Activated CD4-positive, alpha-beta memory T cell treated with anti-CD3 and anti-CD28 coated beads for 36 hours (primary cell): ENCODE measurements at places on chromosomes 5 and 9.
A peak's percentile ranks its signal among the peaks of the same experiment; 100 is the strongest.

DNA sequence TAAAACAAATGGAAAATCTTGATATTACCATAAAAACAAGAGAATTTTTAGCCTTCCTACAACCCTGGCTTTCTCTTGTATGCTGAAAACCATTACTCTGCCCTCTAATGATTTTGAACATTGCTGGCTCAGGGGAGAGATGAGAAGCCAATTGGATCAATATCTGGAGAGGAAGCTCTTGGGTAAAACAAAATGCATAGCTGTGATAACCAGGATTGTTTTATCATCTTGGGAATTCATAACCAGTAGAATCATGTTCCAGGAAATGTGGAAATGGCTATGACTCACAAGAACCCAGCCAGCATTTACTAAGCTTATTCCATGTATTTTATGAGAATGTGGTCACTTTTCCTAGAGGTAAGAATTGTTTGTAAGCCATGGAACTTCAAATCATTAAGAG, 51.1 kb upstream of the CTNND2 start:
- DNase-seq: no peak

- DNase-seq: no peak
These were observed 26.2 kb upstream of the ARSB start for GRCh38 chr5:79011219-79011836.

- peak; percentile 48 for DNase-seq
These were observed 13.0 kb downstream of the SUSD3 start for GRCh38 chr9:93071464-93071863.

DNA sequence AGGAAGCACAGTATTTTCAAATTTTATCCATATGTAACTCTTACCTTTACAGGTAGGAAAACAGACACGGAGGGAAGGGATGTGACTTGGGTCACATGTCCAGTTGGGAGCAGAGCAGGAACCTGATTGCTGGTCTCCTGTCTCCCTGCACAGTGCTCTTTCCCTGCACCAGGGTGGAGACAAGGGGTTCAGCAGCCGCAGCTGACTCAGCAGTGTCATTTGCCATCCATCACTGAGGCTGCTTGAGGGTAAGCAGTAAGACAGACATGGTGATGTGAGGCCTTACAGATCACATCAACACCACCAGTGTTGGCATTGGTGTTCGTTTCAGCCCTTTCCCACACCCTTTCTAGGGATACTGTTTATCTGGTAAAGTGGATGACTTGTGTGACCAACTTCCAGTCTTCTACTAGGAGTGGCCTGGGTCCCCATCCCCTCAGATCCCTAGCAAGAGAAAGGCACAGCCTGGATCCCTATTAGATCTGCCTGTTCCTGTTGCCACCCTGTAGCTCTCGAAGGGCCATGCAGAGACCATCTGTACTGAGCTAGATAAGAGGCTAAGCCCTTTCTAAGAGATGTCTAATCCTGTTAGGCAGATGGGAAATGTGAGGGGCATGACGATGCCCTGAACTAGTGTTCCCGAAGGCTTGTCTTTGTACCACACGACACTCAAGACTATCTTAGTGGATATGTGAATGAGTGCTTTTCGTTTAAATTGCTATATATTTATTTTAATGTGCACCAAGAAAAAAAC, 29.1 kb downstream of the FRMPD1 start:
- no peak for DNase-seq

DNA sequence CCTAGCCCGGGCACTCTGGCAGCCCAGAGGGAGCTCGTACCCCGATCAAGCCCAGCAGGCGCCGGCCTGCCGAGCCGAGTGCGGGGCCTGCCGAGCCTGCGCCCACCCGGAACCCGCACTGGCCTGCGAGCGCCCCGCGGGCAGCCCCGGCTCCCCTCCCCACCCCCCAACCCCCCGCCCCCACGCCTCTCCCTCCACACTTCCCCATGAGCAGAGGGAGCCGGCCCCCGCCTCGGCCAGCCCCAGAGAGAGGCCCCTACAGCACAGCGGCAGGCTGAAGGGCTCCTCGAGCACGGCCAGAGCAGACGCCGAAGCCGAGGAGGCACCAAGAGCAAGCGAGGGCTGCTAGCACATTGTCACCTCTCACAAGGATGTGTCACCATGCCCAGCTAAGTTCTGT, 36.2 kb upstream of the CCDC180 start:
- DNase-seq: no peak

DNA sequence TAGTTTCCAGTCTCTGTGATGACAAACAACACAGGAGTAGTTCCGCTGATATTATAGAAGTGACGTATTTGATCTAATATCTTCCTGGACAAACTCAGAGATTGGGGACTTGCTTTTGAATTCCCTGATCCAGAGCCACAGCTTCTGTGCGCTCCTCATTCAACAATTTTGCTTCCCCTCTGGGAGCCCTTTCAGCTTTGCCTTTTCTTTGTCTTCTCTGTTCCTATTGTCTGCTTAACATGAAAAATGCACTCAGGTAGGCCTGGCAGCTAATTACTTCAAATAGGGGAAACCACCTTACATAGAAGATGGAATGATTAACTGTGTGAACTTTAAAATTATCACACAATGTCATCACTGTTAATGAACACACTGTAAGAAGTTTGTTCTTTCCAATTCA, 192.9 kb downstream of the EPB41L4A start:
- DNase-seq: no peak

DNA sequence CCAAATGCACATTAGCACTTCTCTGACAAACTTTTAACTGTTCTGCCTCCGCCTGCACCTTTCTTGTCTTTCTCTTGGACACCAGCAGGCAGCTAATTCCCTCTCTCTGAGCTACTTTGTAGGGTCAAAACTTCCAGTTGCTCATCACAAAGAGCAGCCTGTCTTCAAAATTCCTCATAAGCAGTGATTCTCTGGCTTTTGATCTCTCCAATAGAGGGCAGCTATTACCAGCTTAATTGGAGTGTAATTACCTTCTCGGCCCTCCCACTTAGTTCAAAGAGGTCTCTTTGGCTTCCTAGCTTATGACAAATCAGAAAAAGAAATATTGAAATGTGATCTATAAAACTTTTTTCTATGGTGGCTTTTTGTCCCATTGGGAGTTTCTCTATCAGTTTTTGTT, 43.6 kb upstream of the RAD23B start:
- no peak for DNase-seq

DNA sequence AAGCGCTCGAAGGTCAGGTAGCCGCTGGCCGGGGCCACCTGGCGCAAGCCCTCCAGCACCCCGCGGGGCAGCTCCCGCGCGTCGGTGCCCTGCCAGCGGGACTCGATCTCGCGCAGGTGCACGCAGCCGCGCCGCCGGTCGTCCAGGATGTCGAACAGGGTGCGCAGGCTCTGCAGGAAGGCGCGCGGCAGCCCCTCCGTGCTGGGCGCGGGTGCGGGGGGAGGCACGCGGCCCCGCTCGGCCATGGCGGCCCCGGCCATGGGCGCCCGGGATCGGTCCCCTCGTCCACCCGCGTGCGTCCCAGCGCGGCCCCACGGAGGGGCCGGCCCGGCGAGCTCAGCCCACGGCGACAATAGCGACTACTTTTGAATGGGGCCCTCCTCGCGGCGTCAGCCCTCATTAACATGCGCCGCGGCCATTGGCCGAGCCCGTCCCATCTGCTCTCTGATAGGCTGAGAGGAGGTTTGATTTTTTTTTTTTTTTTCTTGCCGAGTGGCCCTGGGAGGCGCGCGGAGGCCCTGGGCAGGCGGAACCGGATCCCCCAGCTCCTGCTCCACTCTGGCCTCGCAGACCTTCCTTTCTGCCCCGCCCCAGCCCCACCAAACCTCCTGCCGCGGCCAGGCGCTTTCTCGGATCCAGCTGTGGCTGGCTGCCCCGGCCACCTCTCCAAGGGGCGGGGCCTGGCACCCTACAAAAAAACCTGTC, at the start of gene SAPCD2:
Gene SAPCD2 (minus strand): TSS at position 357 of the 705 bp plus-strand sequence. CDS start 97 bp downstream, at position 260.
- peak; percentile 90 for DNase-seq

- no peak for DNase-seq
These were observed 24.7 kb downstream of the SLC36A3 start for GRCh38 chr5:151278845-151279244.

DNA sequence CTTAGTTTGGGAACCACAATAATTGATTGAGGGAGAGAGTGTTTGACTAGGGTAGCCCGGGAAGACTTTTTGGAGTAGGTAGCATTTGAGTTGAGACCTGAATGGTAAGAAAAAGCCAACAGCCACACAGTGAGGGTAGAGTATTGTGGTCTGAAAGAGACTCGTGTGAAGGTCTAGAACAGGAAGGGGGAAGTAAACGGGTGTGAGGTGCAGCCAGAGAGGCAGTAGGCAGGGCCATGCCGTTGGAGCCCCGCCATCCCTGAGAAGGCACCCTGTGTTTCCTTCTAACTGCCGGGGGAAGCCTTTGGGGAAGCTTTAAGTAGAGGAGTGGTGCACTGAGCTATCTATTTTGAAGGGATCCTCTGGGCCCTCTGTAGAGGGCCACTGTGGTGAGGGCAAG, 3.5 kb upstream of the F2RL2 start:
- DNase-seq: no peak

DNA sequence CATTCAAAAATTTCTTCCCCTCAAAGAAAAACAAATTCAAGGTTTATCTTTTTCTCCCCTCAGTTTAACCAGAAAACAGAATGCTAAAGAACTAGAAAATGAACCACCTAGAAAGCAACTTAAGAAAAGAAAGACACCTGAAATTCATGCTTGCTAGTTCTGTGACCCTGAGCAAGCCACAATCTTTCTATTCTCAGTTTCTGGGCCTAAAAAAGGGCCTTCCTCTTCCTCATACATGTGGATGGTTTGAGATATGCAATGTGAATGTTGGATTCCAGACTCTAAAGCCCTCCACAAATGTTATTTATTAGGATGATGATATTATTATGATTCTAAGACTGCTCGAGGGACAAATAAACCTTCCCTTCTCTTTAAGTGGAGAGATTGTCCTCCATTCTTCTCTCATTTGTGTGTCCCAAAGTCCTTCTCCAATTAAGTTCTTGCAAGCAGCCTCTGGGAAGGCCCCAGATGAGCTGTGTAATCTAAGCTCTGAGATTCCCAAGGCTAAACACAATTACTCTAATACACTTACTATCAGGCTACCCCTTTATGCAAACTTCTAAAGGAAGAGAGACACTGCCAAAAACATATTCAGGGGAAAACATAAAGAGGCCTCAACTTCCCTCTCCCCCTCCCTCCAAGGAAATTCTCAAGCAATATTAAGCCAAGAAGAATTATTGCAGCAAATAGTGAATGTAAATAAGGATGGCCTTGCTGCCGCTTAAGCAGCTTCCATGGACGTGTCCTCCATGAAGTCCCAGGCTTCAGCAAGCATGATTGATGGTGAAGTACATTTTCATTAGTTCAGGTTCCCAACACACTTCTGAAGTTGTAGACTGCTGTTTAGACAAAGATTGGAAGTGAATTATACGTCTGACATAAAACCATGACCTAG, 80.2 kb downstream of the PRKACG start:
- DNase-seq: no peak

GRCh38 chr9:11755951-11756350, 937.2 kb upstream of the TYRP1 start:
- no peak for DNase-seq

DNA sequence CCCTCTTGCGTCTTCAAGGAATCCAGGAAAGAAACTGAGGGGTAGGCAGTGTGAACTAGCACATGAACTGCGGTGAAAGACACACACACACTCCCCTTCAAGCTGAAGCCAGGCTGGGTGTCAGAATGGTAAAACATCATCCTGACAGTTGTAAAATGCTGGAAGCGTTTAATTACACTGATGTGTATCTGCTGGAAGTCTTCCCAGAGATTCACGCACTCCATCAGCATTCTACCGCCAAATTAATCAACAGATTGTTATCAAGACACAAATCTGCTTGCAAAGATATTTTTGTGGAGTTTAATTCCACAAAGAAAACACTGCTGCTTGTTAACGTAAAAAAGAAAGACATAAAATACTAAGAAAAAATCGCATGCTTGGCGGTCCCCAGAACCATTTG, 241.0 kb upstream of the NFIL3 start:
- DNase-seq: no peak

DNA sequence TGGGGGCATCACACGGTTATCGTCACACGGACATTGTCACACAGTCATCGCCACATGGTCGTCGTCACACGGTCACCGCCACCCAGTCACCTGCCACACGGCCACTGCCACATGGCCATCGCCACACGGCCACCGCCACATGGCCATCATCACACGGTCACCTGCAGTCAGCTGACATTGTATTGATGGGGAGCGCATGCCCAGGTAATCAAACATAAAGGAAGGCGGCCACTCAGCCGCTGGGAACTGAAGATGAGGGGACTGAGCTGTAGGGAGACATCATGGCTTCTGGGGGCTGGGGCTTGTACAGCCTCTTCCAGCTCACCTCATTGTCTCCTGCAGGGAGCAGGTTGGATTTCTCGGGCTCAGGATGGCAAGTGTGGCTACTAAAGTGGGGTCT, 49.2 kb downstream of the MRPL36 start:
- DNase-seq: no peak

GRCh38 chr9:79390781-79391770, 180.7 kb upstream of the TLE4 start:
- DNase-seq: no peak

DNA sequence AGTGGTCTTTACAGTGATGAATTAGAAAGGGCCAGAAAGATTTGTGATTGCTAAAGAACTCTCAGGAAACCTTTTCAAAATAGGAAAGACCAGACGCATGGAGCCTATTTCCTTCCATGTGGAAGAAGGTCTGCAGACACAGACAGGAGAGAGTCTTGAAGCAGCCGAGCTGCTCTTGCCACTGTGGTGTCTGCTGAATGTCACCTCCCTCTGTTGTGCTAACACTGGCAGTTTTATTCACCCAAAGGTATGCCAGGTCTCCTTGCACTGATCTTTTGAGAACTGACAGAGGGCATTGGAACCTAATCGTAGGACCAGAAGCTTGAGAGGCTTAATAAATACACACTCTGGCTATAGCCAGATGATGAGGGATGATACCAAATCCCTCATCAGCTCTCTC, 108.7 kb downstream of the SREK1 start:
- no peak for DNase-seq

GRCh38 chr9:8268881-8269280, 469.3 kb upstream of the DMAC1 start:
- no peak for DNase-seq

DNA sequence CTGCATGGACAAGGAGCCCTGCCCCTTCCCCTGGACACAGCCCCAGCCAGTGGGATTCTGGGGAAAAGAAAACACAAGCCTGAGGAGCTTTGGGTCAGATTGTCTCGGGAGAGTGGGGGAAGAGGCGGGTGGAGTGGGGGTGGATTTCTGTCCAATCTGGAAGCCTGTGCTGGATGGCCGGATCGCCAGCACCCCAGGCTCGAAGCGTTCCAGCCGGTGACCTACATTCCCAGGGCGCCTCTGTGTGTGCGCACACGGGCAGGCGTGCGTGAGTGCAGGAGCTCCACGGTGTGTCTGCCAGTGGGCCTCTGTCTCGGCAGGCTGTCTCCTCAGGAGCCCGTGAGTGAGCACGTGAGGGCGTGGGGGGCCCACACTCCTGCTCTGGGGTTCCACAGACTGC, 74.3 kb upstream of the DAB2IP start:
- no peak for DNase-seq

GRCh38 chr5:62465985-62466925, 53.7 kb downstream of the IPO11 start:
- DNase-seq: no peak

GRCh38 chr5:85453026-85453349, 1068.3 kb upstream of the EDIL3 start:
- DNase-seq: no peak
